WTC11 (cell line): ENCODE measurements at places on chromosomes 1 and 21. TPM values are rescaled to one million over a fixed set of nuclear protein-coding genes. Genes with fewer than 3 reads are reported as not detected.

The PLA2G2F gene
- total RNA-seq: not detected in 3 replicates

The SH2D1B gene
- total RNA-seq: not detected in 3 replicates

GRCh38 chr1:30738040-30738714 is 14.8 kb upstream of the MATN1 start:
- DNase-seq: no peak

- no peak for DNase-seq
Measured at GRCh38 chr1:244350027-244350426, 101.7 kb downstream of the ADSS2 start.

The IGSF9 gene
- 16.4 to 19.4 TPM (median 18.8 TPM) in 3 replicates for total RNA-seq
